Vagina (tissue), 2 donors: ENCODE measurements at places on chromosomes 3 and 15. TPM values are rescaled to one million over a fixed set of nuclear protein-coding genes. Genes with fewer than 3 reads are reported as not detected.

Gene MYRIP
- 7.4 TPM for total RNA-seq

Gene CEP97
- 11.0 TPM for total RNA-seq

Gene SYNPR
- total RNA-seq = not detected

Gene MKRN3
- total RNA-seq = not detected

Gene MYL3
- not detected for total RNA-seq

Gene DGKG
- total RNA-seq = 2.5 TPM

Gene ITIH4
- 5.9 TPM for total RNA-seq

Gene GOLGA6L4
- total RNA-seq = 5.9 TPM

Gene SNX4
- total RNA-seq = 27.5 TPM

Gene AHSG
- total RNA-seq = not detected

Gene LRRC15
- total RNA-seq = not detected

Gene ERICH6
- not detected for total RNA-seq

Gene IGSF10
- 0.49 TPM for total RNA-seq

Gene ADAMTS9
- total RNA-seq = 118 TPM

Gene MAP6D1
- total RNA-seq = not detected

Gene TMEM43
- total RNA-seq = 118 TPM

Gene UPK1B
- not detected for total RNA-seq

Gene C3orf85
- not detected for total RNA-seq

Gene SPATA12
- total RNA-seq = not detected

Gene STARD5
- 28.0 TPM for total RNA-seq

Gene HRG
- 0.25 TPM for total RNA-seq

Gene RCN2
- 39.5 TPM for total RNA-seq

Gene MOBP
- not detected for total RNA-seq

Gene LOXL1
- total RNA-seq = 29.0 TPM

Gene GORASP1
- total RNA-seq = 45.9 TPM

Gene PDZRN3
- total RNA-seq = 75.9 TPM

Gene IL17RB
- total RNA-seq = not detected

Gene SMAD6
- 28.5 TPM for total RNA-seq

Gene SPSB4
- 0.98 TPM for total RNA-seq

Gene CAPN3
- total RNA-seq = 18.4 TPM
